ENCODE measurements at places on chromosomes 2 and 18. TPM values are rescaled to one million over a fixed set of nuclear protein-coding genes. Genes with fewer than 3 reads are reported as not detected.

RGPD3 gene
- 0.26 TPM for total RNA-seq

SLC8A1 gene
- 15.1 TPM for total RNA-seq

XDH gene
- 34.0 TPM for total RNA-seq

EVA1A gene
- not detected for total RNA-seq

NTSR2 gene
- not detected for total RNA-seq

ATG16L1 gene
- 24.4 TPM for total RNA-seq

NEU2 gene
- total RNA-seq, result not detected

PPM1B gene
- total RNA-seq, result 14.9 TPM

ZNF804A gene
- not detected for total RNA-seq

CAVIN2 gene
- total RNA-seq, result 50.7 TPM

CCBE1 gene
- total RNA-seq, result 0.34 TPM

SERPINB12 gene
- total RNA-seq, result 0.76 TPM

CENPA gene
- total RNA-seq, result 6.5 TPM

ADRA2B gene
- total RNA-seq, result 0.04 TPM

ARID5A gene
- 2.8 TPM for total RNA-seq
